NCI-H446 (cell line): ENCODE measurements at places on chromosomes 2 and 18.

GRCh38 chr2:77434880-77435279 is 87.3 kb downstream of the LRRTM4 start:
- no peak for DNase-seq

DNA sequence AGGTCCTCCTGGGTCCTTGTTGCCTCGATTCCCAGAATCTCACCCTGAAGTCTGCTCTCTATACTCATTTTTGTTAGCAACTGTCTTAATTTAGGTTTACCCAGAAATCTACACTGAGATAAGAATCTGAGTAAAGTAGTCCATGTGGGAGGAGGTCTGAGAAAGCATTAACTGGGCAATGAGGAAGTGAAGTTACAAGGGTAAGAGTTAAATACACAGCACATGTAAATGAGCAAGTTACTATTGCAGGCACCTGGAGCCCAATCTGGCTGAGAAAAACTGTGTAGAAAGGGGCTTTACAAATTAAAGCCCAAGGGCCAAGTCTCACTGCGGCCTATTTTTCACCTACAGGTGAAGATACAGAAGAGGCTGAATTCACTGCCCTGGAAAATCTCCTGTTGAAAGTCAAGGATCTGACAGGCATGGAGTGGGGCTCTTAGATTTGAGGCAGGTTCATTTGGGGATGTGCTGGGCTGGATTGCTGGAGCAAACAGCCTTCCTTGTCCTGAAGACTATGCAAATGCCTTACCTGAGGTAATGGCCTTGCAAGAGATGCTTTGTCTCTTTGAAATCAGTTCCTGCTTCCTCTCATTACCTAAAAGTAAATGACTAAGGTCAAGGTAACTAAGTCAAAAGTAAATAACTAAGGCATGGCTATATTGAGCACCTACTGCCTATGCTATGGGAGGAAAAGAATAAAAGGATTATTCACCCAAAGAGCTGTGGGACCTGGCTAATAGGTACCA is 84.4 kb upstream of the DYNAP start:
- no peak for DNase-seq

DNA sequence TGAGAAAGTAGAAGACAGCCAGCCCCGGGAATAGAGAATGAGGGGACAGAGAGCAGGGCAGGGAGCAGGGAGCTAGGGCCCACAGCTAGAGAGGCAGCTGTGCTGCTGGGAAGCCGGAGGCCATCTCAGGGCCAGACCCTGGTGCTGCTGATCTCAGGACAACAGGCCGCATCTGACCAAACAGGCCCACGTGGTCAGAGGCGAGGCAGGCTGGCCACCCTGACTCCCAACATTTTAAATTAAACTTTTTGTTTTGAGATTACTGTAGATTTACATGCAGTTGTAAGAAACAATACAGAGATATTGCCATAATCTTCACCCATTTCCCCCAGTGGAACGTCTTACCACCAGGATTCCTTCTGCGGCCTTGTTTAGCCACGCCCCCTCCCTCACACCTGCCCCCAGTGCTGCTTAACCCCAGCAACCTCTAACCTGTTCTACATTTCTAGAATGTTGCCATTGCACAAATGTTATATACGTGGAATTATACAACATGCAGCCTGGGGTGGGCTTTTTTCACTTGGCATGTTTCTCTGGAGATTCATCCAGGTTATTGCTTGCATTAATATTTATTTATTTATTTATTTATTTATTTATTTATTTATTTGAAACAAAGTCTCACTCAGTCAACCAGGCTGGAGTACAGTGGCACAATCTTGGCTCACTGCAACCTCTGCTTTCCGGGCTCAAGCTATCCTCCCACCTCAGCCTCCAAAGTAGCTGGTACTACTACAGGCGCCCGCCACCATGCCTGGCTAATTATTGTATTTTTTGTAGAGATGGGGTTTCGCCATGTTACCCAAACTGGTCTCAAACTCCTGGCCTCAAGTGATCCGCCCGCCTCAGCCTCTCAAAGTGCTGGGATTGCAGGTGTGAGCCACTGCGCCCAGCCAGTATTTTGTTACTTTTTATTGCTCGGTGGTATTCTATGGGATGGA is 48.6 kb upstream of the GPR17 start:
- DNase-seq, result no peak

DNA sequence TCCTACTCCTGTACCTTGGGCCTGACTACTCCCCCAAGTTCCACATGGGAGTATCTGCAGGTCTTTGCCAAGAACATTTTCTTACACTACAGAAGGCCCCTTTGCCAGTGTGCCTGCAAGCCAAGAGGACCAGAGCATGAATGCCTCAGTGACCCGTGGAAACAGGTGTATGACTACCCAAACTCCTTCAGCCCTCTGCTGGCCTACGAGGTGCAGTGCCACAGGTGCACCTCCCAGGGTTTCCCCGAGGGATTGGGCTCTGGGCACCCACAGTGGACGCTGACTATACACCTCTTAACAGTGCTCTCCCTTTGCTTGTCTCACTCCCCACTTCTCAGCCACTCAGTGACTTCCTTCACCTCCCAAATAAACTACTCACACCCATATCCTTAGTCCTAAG is 91.4 kb downstream of the COL6A3 start:
- no peak for DNase-seq

- no peak for DNase-seq
Measured at GRCh38 chr2:143148011-143148410, 18.8 kb downstream of the ARHGAP15 start.

DNA sequence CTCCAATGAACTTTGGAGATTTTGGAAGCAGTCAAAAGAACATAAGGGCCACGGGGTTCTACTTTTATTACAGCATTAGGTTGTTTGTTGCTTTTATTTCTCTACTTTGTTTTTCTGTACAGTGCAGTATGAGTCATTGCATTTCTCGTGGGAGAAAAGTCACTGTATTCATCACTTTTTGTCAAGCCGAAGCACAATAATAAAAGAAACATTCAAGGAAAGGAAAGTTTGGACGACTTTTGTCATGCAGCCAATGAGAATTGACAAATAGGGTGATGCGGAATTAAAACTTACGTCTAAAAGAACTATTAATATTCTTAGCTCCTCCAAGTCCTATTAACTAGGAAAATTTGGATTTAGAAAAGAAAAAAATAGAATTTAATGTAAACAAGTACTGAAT is 209.9 kb downstream of the TMEM182 start:
- no peak for DNase-seq

- DNase-seq, result no peak
Measured at GRCh38 chr2:101012054-101012705, 10.1 kb downstream of the RPL31 start.

DNA sequence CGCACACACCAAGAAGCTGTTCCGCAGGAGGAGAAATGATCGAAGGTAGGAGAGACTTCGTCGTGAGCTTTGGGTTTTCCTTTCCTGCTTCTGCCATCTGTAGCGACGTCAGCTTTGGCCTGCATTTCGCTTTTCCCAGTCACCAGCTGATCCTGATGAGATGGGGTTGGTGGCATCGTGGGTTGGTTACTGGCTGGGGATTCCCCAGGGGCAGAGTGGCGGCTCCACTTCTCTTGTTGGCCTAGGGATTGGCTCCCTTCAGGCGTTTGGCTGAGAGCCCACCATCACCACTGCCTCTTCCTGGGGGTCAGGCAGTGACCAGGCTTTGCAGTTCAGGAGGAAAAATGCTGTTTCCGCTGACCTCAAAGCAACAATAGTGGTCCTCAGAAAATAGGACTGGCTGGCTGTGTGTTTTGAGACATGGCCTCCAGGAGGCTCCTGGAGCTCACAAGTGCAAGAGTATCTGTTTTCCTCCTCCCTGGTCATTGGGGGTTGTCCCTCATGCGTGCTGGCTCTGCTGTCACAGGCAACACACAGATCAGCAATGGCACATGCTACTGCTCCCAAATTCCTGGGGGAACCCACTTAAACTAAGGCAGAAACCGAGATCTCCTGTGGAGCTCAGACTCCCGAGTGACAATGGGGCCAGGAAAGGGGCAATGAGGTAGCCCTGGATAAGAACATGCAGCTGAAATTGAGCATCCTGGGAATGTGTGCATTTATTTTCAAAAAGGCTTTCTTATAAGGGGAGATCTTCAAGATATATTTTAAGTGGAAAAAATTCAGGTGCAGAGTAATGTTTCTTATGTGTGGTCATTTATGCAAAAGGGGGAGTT is 173.0 kb downstream of the CTIF start:
- DNase-seq, result no peak

DNA sequence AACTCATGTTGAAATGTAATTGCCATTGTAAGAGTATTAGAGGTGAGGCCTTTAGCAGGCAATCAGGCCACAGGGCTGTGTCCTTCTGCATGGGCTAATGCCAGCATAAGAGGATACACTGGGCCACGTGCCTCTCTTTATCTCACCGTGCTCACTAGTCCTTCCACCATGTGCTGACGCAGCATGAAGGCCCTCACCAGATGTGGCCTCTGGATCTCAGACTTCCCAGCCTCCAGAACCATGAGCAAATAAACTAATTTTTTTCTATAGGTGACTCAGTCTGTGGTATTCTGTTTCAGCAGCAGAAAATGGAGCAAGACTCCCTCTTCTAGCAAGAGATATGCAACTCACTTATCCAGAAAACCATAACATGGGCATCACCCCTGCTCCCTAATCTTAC is 149.7 kb upstream of the ZNF236 start:
- DNase-seq, result no peak

GRCh38 chr2:228938629-228939028 is 332.5 kb downstream of the PID1 start:
- no peak for DNase-seq

DNA sequence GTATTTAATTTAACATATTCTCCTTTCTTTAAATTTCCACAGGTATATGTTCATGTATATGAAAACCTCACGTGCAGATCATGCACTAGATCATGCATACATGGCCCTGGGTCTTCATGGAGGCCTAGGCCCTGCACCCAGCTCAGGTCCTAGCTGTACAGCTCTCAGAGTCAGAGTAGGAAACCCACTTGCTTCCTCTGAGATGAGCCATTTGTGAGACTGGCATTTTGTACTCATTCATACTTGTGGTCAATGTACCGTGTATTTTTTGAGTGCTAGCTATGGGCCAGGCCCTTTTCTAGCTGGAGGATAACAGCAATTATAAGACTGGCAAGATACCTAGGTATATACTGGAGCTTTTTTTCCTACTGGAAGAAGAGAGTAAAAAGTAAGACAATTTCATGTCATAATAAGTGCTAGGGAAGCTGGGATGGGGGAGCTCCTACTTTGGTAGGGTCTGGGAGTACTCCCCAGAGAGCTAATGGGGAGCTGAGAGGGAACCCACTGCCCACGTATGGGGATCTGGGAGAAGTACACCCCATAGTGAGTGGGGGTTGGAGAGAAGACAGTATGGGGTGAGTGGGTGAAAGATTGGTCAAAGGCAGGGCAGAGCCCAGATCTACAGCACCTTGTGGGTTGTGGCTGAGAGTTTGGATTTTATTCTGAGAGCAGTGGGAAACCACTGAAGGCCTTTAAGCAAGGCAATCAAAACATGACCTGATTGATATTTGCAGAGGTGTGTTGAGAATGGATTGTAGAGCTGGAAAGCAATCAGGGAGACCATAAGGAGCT is 72.0 kb downstream of the POLE4 start:
- DNase-seq, result no peak

DNA sequence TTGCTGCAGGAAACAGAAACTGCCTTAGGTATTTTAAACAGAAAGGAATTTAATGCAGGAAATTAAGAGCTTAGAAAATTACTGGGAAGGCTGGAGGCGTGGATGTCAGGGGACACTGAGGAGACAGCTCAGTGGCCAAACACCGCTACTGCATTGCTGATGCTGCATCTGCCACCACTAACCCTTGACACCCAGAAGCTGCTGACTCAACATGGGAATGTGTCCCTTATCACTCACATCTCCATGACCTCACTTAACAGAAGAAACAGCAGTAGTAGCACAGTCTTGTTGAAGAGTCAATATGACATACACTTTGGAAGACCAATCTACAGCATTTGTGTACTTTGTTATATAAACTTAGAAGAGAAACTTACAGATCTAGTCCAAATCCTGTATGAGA is 906.1 kb downstream of the SLC4A3 start:
- no peak for DNase-seq

GRCh38 chr2:25362434-25363145 is 20.9 kb upstream of the DNMT3A start:
- no peak for DNase-seq

DNA sequence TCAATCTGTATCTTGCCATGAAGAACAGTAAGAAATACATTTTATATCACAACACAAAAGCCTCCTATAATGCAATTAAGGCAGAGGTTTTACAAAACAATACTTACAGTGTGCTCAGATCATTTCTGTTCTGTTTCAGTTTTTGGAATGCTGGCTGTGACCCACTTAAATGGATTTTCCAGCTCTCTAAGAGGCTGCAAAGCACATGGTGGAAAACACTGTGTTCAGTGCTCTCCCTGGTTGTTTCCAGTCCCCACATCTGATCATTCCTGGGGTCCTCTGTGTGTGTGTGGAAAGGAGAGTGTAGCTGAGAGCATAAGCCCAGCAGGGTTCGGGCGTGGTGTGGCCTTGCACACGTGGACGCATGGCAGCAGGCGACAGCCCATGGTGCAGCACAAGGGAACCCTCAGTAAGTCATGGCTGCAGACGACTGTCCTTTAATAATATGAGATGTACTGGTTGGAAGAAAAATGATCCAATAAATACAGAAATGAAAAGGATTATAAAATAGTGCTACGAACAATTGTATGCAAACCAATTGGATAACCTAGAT is 95.6 kb downstream of the FAM210A start:
- no peak for DNase-seq

GRCh38 chr2:62440281-62440946 is 65.6 kb downstream of the TMEM17 start:
- no peak for DNase-seq

DNA sequence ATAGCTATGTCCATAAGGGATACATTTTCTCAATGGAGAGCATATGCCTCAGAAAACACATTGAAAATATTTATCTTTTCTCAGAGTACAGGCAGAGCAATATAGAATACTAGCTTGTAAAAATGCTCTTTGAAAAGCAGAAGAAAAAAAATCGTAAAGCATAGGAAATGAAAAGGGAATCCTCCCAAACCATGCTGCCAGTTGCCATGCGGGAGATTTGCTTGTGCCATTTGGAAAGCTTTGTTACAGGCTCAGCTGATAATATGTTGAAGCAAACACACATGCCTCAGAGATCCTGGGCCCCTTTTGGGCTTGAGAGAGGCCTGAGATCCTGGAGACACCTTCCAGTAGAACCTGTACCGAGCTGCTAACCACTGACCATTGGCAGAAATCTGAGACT is 697.1 kb downstream of the BCL11A start:
- no peak for DNase-seq

GRCh38 chr2:7264791-7265190 is 347.6 kb downstream of the RNF144A start:
- peak; percentile 44 for DNase-seq
